Right renal pelvis (tissue), 4 donors: ENCODE measurements at places on chromosomes 5 and 9. TPM values are rescaled to one million over a fixed set of nuclear protein-coding genes. Genes with fewer than 3 reads are reported as not detected.

GRCh38 chr5:158434749-158435148, 575.8 kb upstream of the CLINT1 start:
- DNase-seq = no peak

DNA sequence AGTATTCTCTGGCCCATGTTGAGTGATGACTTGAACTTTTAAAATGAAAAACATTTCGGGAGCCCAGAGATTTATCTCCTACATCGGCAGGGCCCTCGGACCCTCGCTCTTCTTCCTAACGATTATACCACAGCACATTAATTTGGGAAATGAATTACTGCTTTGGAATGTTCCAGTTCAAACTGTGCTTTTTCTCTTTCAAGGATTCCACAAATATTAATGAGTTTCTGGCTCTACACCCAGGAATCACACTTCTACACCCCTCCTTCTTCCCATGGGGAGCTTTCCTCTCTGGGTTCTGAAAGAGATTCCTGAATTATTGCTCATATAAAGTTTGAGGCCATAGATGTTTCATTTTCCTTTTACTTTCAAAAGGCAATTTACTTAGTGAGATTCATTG, 41.2 kb downstream of the NSG2 start:
- DNase-seq = no peak

- no peak for DNase-seq
These were observed 298.1 kb downstream of the SLF1 start for GRCh38 chr5:94916619-94917018.

GRCh38 chr5:31863991-31864411, 225.1 kb downstream of the PDZD2 start:
- no peak for DNase-seq

The PRDM9 gene
- not detected for polyA plus RNA-seq

The SLC6A19 gene
- polyA plus RNA-seq = 56.2 TPM

The MAP3K1 gene
- 93.5 TPM for polyA plus RNA-seq
